ENCODE measurements at places on chromosomes 7 and 10.

DNA sequence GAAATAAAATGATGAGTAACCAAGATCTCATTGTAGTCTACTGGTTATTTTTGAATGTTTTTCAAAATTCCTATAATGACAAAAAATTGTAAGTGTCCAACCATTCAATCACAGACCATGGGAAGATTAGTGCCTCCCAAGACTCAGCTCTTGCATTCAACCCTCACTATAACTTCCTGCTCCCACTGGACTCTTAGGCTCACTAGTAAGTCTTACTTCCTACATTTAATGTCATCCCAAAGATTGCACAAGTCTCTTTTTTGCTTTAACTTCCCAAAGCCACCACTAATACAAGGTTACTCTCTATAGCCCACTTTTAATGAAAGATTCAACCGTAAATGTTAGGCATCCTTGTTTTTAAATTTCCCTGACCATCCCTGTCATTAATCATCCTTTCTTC is 111.9 kb upstream of the NRBF2 start:
- DNase-seq, result peak; percentile 19

GRCh38 chr10:111707076-111707475 is 476.5 kb downstream of the GPAM start:
- no peak for DNase-seq

DNA sequence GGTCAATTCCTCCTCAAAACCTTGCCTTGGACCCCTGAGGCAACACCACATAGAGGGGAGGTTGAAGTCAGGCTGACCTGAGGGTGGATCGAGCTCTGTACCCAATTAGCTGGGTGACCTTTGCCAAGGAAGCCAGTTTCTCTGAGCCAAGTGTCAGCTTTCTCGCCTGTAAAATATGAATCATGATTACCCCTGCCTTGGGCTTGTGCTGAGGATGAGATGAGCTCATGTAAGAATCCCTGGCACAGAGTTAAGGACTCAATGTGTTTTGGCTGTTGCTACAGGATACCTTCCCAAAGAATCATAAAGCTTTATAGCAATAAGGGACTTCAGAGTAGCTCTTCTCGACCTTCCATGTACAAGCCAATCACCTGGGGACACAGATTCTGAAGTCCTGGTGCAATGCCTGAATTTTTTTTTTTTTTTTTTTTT is 43.5 kb upstream of the CACUL1 start:
- DNase-seq, result peak; percentile 29

DNA sequence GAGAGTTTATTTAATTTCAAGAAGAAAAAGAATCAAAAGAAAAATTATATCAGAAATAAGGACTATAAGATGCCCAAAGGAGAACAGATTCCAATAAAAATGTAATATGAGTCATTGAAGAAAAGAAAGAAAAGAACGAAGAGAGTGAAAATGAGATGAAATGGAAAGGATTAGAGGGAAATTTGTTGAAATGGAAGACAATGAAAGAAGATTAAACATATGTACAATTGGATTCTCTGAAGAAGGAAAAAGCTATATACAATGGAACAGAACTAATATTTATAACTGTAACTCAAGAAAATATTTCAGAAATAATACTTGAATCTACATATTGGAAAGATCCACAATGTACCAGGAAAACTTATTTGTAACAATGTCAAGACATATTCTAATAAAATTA is 25.1 kb upstream of the UPP1 start:
- DNase-seq, result no peak
